Endothelial cell of umbilical vein (primary cell): ENCODE measurements at places on chromosomes 6 and 20. TPM values are rescaled to one million over a fixed set of nuclear protein-coding genes. Genes with fewer than 3 reads are reported as not detected.

DNA sequence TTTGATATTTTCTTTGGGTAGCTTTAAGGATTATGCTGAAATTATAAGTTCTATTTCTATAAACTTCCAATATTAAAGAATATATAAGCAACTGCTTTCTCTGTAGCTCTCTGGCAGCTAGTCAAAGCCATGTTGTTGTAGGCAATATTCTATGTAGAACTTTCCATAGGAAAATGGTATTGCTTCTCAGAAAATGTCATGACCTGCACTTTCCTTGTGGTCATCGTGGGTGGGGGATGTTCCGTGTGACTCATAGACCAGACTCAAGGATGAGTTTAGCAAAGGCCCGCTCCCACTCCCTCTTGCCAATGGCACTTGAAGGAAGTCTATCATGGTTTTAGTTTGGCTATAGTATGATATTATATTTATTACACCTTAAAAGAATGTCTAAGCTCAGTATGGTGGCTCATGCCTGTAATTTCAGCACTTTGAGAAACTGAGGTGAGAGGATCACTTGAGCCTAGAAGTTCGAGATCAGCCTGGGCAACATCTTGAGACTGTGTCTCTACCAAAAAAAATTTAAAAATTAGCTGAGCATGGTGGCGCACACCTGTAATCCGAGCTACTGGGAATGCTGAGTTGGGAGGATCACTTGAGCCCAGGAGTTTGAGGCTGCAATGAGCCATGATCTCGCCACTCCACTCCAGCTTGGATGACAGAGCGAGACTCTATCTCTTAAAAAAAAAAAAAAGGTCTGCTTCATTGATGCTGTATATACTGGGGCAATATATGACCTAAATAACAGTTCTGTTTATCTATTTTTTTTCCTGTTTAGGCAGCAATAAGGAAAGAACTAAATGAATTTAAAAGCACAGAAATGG lies 36.6 kb upstream of the LTV1 start:
- no peaks in the 10 kb centered on the region for H3K36me3 ChIP-seq
- H3K27me3 ChIP-seq: no peaks in the 10 kb centered on the region
- peak overlapping the region; percentile 20 for H3K27ac ChIP-seq
- no peak overlapping the region for H3K4me3 ChIP-seq
- H3K4me1 ChIP-seq: peaks cover 45% of the 10 kb centered on the region
- DNase-seq: peak; percentile 66

Gene CYP39A1
- not detected in 2 replicates for total RNA-seq

DNA sequence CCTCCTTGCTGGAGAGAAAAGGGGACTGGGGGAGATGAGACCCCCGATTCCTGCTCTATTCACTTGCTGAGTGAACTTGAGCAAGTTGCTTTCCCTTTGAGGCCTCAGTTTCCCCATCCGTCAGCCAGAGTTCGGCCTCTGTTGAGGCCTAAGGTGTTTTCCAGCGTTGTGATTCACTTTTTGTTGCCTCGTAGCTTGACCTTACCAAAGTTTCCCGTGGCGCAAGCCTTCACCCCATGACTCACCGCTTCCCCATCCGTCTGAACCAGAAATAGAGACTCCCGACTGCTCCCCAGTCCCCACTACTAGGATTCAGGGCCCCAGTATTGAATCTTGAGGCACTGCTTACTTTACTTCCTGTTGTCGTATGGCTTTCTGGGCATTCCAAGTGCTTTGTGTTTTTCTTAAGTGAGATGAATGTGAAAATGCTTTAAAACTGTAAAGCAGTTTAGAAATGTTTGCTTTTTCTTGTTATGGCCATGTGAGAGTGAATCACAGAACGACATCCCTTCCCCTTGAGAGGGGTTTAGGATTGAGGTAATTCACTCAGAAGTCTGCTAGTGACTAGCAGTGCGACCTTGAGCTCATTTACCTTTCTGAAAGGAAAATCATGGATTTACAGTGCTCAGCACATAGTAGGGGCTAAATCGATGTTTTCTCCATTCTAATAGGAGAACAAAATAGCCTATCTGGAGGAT lies 1.2 kb downstream of the CHMP4B start:
- H3K27ac ChIP-seq: peak overlapping the region; percentile 96
- H3K36me3 ChIP-seq: no peaks in the 10 kb centered on the region
- DNase-seq: peak; percentile 93
- H3K27me3 ChIP-seq: no peaks in the 10 kb centered on the region
- peak overlapping the region; percentile 83 for H3K4me3 ChIP-seq

Gene SYNGAP1
- 14.3 and 15.1 TPM in 2 replicates for total RNA-seq
